ENCODE measurements at places on chromosomes 16 and 17.

DNA sequence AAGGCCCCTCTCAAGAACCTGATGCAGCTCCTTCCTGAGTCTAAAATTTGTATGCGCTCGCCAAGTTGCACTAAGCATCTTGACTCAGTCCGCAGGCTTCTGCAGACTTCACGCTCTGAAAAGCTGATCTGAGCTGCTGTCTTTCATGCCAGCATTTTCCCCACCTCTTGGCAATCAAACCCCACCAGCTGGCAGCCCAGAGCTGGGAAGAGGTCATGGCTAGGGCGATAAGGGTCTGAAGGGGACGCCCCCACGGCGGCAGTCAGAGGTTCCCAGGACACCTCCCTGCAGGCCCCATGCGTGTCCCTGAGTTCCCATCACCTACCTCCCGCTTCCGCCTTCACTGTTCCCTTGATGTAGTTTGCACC is 5.1 kb upstream of the UNC13D start:
- no peak for DNase-seq

GRCh38 chr17:64732336-64733006 is 70.4 kb upstream of the SMURF2 start:
- DNase-seq = no peak

- no peak for DNase-seq
These were observed 454.1 kb downstream of the SOX9 start for GRCh38 chr17:72574675-72575510.

- no peak for DNase-seq
These were observed 42.3 kb downstream of the WSB1 start for GRCh38 chr17:27336184-27336583.

GRCh38 chr16:74071996-74072535 is 224.5 kb upstream of the PSMD7 start:
- no peak for DNase-seq
